ENCODE measurements at places on chromosomes 2 and 18.
A peak's percentile ranks its signal among the peaks of the same experiment; 100 is the strongest.

DNA sequence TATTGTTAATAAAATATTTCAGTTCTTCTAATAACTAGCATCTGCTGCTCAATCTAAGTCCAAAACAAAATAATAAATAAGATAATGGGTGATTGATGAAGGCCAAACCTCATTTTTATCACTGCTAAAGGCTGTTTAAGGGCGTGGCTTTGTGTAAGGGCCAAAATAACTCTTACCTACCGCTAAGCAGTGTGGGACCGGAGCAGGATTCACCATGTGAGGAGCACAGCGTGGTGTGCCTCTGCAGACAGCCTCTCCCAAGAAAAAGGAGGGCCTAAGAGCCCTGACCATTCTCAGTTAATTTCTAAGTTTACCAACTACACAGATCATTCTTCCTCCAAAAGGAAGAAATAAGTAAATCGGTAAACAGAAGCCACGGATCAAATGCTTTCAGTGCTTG is 353.7 kb downstream of the ARL6IP6 start:
- no peak for DNase-seq

DNA sequence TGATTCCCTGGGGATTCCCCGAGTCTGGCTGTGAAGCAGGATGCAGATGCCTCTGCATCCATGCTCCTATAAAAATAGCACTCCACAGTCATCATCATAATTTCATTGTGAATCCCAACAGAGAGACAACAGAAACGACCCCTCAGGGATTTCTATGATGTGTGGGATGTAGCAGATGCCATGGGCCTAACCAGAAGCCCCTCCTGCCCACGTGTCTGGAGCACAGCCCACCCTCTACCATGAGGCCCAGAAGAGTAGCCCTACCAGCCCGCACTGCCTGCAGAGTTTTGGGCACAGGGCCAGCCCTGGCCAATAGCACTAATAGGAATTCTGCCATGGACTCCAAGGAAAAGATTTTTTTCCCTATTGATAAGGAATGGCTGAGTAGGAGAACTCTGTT is 66.6 kb downstream of the GYPC start:
- no peak for DNase-seq

GRCh38 chr2:53077413-53077812 is 690.2 kb upstream of the CHAC2 start:
- no peak for DNase-seq

GRCh38 chr2:101341421-101341820 is 32.9 kb upstream of the RNF149 start:
- DNase-seq: no peak

GRCh38 chr2:26013668-26014067 is 20.2 kb upstream of the RAB10 start:
- no peak for DNase-seq

- no peak for DNase-seq
Measured at GRCh38 chr2:130848526-130849210, 12.0 kb downstream of the ARHGEF4 start.

GRCh38 chr2:39411181-39411944 is 25.7 kb downstream of the MAP4K3 start:
- DNase-seq: no peak

DNA sequence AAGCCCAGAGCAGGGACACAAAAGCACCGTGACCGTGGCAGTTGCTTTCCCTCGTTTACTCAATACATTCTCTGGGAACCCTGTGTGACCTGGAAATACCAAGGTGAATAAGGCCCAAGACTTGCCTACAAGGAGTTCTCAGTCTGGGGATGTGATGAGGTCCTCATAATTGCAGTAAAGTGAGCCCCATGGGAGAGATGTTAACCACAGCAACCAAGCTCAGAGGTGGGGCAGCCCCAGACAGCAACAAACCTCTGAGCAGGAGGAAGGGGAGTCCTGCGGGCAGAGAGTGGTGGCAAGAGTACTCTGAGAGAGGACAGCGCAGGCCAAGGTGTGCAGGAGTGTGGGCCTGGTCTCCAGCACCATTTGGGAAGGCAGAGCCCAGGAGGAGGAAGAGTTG is 91.6 kb downstream of the TTC32 start:
- no peak for DNase-seq

GRCh38 chr2:43184339-43184895 is 42.0 kb downstream of the ZFP36L2 start:
- no peak for DNase-seq

GRCh38 chr18:48827291-48828193 is 123.2 kb downstream of the SMAD7 start:
- DNase-seq: no peak

GRCh38 chr2:118633371-118634018 is 214.0 kb downstream of the EN1 start:
- no peak for DNase-seq

DNA sequence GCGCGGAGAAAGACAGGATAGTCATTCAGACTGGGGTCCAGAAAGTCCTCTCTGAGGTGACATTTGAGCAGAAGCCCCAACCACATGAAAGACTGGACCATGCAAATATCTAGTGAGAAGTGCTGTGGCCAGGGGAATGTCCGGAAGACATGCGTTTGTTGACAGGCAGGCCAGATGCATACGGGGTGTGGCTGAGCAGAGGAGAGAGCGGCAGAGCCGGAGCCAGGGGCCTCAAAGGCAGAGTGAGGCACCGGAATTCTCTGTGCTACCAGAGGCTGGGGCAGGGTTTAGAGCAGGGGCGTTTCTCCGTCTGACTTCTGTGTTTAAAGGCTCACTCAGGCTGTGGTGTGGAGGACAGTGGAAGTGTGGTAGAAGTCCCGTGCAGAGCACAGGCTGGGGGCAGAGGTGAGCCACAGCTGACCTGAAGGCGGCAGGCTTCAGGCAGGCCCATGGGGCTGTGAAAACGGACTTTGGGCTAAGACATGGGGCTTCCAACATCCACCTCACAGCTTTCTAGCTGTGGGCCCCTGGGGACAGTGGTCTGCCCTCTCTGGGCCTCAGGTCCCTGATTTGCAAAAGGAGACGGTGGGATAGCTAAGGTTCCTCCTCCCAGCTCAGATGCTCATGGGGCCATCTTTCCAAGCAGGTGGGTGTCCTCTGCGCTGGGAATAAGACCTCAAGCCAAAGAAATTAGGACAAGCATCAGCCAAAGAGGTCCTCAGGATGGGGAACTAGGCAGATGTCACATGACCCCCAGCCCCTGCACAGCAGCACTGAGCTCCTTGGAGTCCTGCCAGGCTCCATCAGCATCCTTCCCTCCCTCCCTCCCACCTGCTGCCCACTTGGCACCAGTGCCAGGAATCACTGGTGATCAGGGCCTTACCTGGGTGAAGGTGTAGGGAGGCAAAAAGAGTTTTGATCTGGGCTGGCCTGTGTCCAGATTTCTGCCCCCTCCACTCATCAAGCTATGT is 11.2 kb downstream of the RUFY4 start:
- DNase-seq: no peak

DNA sequence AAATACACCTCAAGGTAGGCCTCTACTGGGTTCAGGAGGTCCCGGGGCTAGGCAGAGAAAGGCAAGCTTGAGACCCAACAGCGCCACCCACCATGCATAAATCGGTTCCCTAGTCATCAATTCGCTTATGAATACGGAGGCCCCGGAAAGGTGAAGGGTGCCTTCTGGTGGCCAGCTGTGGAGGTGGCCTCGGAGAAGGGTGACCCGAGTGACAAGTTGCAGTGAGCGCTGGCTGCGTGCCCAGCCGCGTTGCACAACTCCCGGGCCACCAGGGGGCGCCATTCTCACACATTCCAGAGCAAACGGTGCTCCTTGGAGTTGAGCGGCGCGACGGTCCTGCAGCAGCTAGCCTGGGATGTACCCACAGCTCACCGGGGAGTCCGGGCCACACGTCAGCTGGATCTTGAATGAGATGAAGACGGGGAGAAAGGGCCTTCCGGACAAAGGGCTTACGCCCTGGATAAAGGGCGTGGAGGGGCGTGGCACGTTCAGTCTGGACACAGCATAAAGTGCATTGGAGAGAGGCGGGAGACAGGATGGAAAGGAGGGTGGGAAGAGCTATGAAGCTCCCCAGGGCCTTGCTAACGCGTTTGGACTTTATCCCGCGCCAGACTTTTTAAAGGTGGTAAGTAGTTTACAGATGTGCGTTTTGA is 20.4 kb downstream of the TMSB10 start:
- DNase-seq: peak; percentile 98

DNA sequence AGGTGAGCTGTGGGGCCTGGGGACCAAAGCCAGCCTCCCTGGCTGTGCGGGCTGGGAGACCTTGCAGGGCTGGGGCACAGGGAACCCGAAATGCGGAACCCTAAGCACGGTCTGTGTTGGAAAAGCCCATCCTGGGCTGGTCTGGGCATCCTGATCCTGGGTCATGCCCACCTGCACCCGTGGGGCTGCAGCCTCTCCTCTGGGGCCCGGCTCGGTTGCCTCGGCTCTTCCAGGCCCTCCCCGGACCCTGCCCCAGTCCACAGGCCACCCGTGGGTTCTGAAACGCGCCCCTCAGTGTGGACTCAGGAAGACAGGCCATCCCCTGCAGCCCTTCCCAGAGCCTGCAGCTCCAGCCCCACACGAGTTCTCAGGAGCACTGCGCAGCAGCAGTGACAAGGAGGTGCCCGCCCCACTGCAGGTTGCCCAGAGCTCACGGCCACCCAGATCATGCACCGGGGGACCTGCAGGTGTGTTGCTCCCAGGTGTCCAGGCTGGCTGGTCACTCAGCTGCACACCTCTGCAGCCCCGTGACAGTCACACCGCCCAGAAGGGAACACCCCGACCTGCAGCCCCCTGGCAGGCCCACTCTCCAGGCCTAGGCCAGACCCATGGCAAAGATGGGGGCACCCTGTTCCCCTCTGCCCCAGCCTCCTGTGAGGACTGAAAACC is 12.2 kb upstream of the NFATC1 start:
- no peak for DNase-seq

DNA sequence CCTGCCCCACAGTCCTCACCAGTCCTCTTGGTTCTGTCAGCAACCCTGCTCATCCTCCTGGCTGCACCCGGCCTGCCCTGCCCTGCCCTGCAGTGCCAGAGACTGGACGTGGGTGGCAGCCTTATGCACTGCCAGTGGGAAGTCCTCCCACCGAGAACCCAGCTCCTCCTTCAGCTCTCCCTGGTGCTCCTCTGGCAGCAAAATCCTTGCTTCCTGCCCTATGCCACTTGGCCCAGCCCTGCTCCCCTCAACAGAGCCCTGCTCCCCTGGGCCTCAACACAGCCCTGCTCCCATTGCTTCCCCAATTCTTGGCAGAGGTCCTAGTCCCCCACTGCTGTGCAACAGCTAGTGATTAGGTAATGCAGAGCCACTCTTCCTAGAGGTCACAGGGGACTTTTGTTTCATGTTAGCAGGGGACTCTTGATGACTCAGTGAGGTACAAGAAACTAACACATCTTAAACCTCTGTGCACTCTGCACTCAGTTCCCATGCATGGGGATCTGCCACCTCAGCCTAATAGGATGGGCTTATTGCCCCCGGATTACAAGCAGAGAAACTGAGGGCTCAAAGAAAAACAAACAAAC is 58.0 kb upstream of the EDAR start:
- no peak for DNase-seq

DNA sequence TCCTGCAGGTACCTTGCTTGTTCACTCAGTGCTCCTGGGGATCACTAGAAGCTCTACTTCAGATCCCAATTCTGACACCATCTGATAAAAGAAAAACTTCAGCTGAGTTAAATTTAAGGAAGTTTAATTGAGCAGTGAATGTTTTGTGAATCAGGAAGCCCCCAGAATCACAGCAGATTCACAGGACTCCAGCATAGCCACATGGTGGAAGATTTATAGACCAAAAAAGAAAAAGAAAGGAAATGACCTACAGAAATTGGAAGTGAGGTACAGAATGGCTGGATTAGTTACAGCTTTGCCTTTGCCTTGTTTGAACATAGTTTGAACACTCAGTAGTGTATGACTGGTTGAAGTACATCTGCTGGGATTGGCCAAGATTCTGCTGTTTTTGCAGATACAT is 182.7 kb upstream of the SCN7A start:
- no peak for DNase-seq

- DNase-seq: no peak
Measured at GRCh38 chr2:3192920-3193319, 184.7 kb downstream of the EIPR1 start.

DNA sequence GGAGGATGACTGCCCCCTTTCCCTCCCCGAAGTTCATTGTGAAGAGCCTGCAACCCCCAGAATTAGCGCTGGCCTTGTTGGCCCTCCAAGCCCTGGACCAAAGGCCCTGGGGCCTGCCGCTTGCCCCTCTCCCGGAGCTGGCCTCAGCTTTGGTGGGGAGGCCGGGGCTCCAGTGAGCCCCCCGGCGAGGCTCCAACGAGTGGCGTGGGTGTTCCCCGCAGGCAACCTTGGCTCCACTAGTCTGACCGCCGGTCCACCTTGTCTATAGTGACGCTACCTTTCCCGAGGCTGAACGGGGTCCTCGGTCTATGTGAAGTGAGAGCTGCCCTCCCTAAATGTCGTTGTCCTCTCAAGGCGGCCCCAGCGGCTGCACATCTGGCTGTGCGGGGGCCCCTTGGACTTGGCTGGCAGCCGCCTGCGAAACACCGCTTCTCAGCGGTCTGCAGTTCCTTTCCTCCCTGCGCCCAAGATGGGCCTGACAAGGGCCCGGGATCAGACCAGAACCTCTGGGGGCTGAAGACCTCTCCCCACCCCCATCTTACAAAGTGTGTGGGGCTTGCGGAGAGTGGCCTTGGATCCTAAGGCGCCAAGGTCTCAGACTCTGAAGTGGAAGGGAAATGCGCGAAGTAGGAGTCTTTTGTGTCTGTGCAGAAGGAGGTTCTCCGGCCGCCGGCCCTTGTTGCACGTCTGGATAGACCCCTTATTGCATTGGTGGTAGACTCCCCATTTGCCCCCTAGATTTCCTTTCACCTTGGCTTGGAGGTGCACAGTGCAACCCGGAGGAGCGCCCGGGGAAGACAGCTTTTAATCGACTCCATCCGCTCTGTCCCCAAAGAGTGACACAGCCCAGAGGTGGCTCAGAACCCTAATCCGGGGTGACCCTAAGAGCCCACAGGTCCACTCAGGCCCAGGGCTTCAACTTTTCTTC is 3.9 kb upstream of the HOXD10 start:
- no peak for DNase-seq

DNA sequence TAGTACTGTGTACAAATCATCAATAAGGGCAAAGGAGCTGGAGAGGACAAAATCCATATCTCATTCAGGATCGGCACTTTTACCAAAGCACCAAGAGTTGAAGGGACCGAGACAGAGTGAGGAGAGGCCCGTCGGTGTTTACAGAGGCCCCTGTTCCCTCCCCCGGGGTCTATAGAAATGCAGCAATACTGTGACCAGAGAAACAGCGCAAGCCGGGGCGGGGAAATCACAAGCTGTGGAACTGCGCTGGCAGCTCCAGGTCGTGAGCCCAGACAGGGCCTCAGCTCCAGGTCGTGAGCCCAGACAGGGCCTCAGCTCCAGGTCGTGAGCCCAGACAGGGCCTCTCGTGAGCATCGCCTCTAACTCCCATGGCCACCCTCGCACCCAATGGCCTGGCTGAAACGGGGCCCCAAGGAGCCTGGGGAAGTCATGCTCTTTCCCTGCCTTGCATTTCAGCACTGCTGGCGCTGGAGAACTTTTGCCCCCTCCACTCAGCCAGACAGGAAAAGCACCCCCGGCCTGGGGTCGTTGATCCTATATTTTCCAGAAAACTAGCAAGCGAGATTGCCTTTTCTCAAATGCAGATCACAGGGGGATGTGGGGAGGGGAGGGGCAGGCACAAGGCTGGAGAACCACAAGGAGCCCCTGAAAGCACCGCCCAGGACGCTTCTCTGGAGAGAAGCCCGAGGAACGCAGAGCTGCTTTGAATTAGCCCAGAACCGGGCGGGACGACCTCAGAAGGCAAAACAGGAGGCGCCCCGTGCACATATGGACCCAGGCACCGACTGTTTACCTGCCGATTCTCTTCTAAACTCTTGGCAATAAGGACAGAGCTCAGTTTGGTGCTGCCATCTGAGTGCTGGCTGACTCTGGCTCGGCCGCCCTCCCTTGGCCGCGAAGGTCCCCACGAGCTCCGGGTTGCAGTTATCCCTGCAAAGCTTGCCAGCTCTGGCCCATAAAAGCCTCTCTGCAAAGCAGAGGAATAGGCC is 223.7 kb downstream of the ACKR3 start:
- DNase-seq: no peak

Data from T-helper 17 cell (primary cell).